Glutamatergic neuron (in vitro differentiated cells): ENCODE measurements at places on chromosomes 1 and 21. TPM values are rescaled to one million over a fixed set of nuclear protein-coding genes. Genes with fewer than 3 reads are reported as not detected.

The AMY1A gene
- total RNA-seq, result not detected

The OR2T2 gene
- total RNA-seq, result not detected

The FCRLB gene
- 0.34 TPM for total RNA-seq

The NAXE gene
- 44.5 TPM for total RNA-seq

The GJB5 gene
- not detected for total RNA-seq

The CFAP107 gene
- not detected for total RNA-seq

The MEAF6 gene
- 61.5 TPM for total RNA-seq

The OLFML2B gene
- 56.5 TPM for total RNA-seq

The RBP7 gene
- total RNA-seq, result not detected

The ZMYND12 gene
- total RNA-seq, result 0.49 TPM

The EPHB2 gene
- 93.0 TPM for total RNA-seq

The KCNC4 gene
- 9.7 TPM for total RNA-seq

The ELOVL1 gene
- 18.7 TPM for total RNA-seq

The VWA5B1 gene
- total RNA-seq, result 0.10 TPM

The RPTN gene
- not detected for total RNA-seq

The IFI44 gene
- total RNA-seq, result not detected

The AMY2B gene
- total RNA-seq, result 9.9 TPM

The AIM2 gene
- 5.3 TPM for total RNA-seq

The UBXN11 gene
- total RNA-seq, result 11.4 TPM

The PLCH2 gene
- 61.4 TPM for total RNA-seq

The TESK2 gene
- total RNA-seq, result 3.3 TPM

The MTARC2 gene
- total RNA-seq, result 3.0 TPM

The SPRR2F gene
- not detected for total RNA-seq

The KCND3 gene
- 3.7 TPM for total RNA-seq

The RHCE gene
- 1.2 TPM for total RNA-seq

The CLEC20A gene
- not detected for total RNA-seq

The DNAJC6 gene
- total RNA-seq, result 54.6 TPM

The PAQR6 gene
- total RNA-seq, result 10.8 TPM

The PRELP gene
- not detected for total RNA-seq

The CRYAA gene
- not detected for total RNA-seq

The A3GALT2 gene
- total RNA-seq, result 0.71 TPM

The TEKT2 gene
- total RNA-seq, result 1.6 TPM

The PLEKHA6 gene
- total RNA-seq, result 72.7 TPM

The SYT2 gene
- total RNA-seq, result 2.6 TPM

The ITLN1 gene
- not detected for total RNA-seq

The MNDA gene
- total RNA-seq, result not detected
